ENCODE measurements at places on chromosomes 1 and 21.
A peak's percentile ranks its signal among the peaks of the same experiment; 100 is the strongest.

GRCh38 chr1:36159614-36160387 lies 3.8 kb downstream of the MAP7D1 start:
- DNase-seq: no peak

GRCh38 chr21:28523367-28523766 lies 469.3 kb downstream of the LTN1 start:
- DNase-seq: no peak

GRCh38 chr1:185091480-185091879 lies 46.1 kb downstream of the RNF2 start:
- DNase-seq: no peak

- DNase-seq: no peak
Measured at GRCh38 chr1:93653656-93654055, 28.0 kb downstream of the BCAR3 start.

- no peak for DNase-seq
Measured at GRCh38 chr1:162137179-162137960, 67.9 kb downstream of the NOS1AP start.

GRCh38 chr1:47710329-47711071 lies 272.7 kb downstream of the FOXD2 start:
- DNase-seq: peak; percentile 31

Data from stimulated activated CD8-positive, alpha-beta memory T cell treated with anti-CD3 and anti-CD28 coated beads, Interleukin-12 subunit alpha, Interleukin-12 subunit beta, amount 100 ng/mL, for 1 hour (primary cell).